ENCODE measurements at places on chromosomes 7 and 10.

DNA sequence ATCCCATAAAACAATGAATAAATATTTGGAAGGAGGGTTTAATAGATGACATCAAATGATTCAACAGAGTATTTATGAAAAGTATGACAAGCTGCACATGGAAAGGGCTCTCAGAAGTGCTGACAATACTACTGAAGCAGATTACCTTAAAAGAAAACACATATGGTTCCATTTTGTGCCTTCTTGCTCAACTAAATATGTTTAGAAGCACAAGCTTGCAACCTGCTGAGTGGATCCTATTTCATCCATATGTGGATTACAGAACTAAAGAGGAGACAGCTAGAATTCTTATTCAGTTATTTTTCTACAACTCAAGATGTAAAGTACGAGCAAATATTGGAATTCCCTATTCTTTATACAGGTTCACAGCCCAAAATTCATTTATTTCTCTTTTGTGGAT, 340.6 kb downstream of the TFEC start:
- no peak for DNase-seq

DNA sequence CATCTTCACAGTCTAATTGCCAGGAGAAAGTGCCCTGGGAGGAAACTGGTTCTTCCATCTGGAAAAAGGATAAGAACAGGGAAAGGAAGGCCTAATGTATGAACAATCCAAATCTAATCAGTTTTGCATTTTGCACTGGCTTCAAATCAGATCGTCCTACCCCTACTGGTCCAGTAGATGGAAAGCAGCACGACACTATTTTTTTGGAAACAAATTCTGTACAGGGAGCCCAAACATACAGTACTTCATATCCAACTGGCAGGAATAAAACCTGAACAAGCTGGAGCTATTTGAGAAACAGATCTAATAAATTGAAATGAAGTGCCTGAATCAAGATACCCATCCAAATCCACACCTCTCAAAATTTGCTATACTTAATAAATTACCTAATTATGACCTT, 36.5 kb downstream of the ETV1 start:
- DNase-seq, result no peak

- no peak for DNase-seq
Measured at GRCh38 chr7:134852625-134853024, 73.2 kb downstream of the CALD1 start.

GRCh38 chr10:21517134-21518031, 8.1 kb downstream of the SKIDA1 start:
- no peak for DNase-seq

DNA sequence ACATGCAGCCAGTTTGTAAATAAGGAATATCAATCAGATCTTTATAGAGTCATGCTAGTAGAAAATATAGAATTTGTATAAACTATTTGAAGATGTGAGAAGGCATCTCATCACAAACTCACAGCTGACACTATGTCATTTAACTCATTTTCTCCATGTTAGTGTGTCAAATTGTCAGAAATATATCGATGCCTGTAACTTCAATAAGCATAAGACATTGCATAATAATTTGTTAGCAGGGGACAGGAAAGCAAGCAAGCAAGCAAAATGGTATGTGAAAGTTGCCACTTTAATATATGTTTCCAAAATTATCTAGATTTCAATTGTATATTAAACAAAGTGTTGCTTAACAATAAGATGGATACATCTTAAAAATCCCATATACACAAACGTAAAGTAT, 571.0 kb downstream of the ARL4A start:
- DNase-seq, result no peak
